Activated B cell treated with CpG ODN at 0.5 μM for 24 hours (primary cell): ENCODE measurements at places on chromosomes 7 and 10. TPM values are rescaled to one million over a fixed set of nuclear protein-coding genes. Genes with fewer than 3 reads are reported as not detected.

Gene C10orf67
- not detected in 2 replicates for total RNA-seq

Gene HOXA4
- total RNA-seq: 0.17 and 0.40 TPM in 2 replicates

Gene TMEM270
- not detected in 2 replicates for total RNA-seq

DNA sequence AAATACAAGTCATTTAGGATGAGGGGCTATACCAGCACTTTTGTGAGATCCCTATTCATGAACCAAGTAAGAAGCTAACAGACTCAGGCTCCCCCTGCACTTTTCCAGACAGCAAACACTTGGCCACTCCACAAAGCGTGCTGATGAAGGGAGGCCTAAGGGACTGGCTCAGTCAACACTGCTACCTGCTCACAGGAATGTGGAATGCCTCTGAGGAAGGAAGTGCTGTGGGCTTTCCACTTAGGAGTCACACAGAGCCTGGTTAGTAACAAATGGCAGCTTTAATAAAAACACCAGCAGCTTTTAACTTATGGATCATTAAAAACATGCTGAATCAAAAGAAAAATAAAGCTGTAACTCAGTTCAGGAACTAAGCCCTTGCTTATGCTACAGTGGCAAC, 15.0 kb downstream of the UROS start:
- no peak overlapping the region for H3K4me3 ChIP-seq
- H3K4me1 ChIP-seq: no peaks in the 10 kb centered on the region
- H3K36me3 ChIP-seq: peaks cover 60% of the 10 kb centered on the region
- no peak for DNase-seq
- H3K27ac ChIP-seq: no peak overlapping the region

DNA sequence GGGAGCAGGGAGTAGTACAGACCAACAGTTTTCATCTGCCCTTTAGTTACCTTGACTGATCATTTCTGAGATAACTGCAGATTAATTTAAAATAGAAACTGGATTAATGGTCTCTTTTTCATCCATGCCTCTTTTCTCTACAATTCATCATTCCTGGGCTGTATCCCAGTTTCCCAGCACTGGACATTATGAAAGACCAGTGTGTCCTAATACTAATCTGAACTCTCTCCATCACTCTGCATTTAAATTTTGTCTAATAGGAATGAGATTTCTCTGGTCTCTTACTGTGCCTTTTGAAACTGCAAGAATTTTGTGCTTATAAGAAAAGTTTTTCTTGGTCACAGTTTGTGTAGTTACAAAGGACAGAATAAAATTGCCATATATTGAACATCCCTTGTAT, 12.7 kb downstream of the PLEKHA8 start:
- no peaks in the 10 kb centered on the region for H3K27me3 ChIP-seq
- H3K4me3 ChIP-seq: no peak overlapping the region
- H3K4me1 ChIP-seq: no peaks in the 10 kb centered on the region
- H3K27ac ChIP-seq: no peak overlapping the region

DNA sequence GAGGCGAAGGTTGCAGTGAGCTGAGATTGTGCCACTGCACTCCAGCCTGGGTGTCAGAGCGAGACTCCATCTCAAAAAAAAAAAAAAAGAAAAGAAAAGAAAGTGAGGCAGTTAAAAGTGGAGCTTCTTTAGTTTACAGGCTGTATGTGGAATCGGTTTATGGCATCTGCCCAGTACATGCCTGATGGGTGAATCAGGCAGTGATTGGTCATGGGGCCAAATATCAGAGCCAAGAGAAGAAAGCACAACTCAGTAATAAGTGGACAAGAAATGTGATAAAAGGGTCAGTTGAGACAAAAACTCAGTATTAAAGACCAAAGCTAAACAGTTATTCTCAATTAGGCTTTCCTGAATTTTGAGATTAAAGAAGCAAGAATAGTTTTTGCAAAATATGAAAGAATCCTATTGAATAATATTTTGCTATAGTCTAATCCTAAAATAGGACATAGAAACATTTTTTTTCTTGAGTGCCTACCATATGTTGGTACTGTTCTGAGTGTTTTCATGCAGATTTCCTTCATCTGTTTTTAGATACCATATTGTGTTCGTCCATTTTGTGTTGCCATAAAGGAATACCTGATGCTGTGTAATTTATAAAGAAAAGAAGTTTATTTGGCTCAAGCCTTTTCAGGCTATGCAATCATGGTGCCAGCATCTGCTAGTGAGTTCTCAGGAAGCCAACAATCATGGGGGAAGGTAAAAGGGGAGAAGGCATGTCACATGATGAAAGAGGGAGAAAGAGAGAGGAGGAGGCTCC, 14.4 kb downstream of the CDC14C start:
- H3K4me3 ChIP-seq: no peak overlapping the region
- H3K27ac ChIP-seq: no peak overlapping the region
- no peaks in the 10 kb centered on the region for H3K4me1 ChIP-seq
- H3K36me3 ChIP-seq: no peaks in the 10 kb centered on the region

GRCh38 chr10:70655316-70655715, 17.0 kb upstream of the ADAMTS14 start:
- no peaks in the 10 kb centered on the region for H3K4me1 ChIP-seq
- no peaks in the 10 kb centered on the region for H3K36me3 ChIP-seq
- no peak overlapping the region for H3K27ac ChIP-seq
- H3K27me3 ChIP-seq: peaks cover 8% of the 10 kb centered on the region
- DNase-seq: no peak

DNA sequence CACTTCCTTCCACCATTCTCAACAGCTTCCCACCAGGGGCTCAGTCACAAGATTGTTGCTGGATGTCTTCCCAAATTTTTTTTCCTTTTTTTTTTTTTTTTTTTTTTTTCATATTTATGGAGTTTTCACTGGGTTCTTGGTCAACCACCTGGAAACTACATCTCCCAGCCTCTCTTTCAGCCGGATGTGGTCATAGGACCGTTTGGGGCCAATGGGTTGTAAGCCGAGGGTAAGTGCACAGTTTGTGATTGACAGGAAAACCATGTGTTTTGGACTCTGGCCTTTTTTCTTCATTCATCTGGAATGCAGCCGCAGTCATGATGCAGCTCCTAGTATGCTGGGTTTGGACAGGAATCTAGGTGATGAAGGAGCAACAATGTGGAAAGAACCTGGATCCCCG, 337.1 kb upstream of the FOXK1 start:
- H3K36me3 ChIP-seq: no peaks in the 10 kb centered on the region
- DNase-seq: no peak
- H3K4me3 ChIP-seq: no peak overlapping the region
- H3K27me3 ChIP-seq: no peaks in the 10 kb centered on the region
- no peaks in the 10 kb centered on the region for H3K4me1 ChIP-seq

- H3K4me3 ChIP-seq: no peak overlapping the region
- no peak for DNase-seq
- peaks cover 23% of the 10 kb centered on the region for H3K4me1 ChIP-seq
- H3K36me3 ChIP-seq: no peaks in the 10 kb centered on the region
- H3K27me3 ChIP-seq: peaks cover 2% of the 10 kb centered on the region
Measured at GRCh38 chr7:118039963-118040489, 143.9 kb upstream of the LSM8 start.

DNA sequence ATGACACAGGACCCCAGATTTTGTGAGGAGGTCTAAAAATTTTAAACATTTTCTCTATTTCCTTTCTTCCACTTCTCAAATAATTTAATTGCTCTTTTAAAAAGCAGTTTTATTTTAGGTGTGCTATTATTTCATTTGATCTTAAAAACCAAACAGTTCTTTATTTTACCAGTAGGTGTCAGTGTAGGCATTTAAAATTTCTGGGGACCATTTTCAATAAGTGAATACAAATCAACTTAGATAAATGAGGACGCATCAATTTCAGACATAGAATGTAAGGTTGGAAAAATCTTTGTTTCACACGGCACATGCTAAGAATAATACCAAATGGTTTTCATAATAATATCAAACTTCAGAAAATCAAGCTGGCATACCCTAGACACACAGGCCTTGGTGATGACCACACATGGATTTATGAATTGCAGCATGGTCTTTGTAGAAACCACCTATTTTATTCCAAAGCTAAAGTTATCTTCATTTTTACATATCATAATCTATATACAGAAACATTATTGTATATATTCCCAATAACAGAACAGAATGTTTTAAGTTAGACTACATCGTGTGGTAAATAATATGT, 127.6 kb upstream of the SLC26A5 start:
- H3K36me3 ChIP-seq: no peaks in the 10 kb centered on the region
- H3K27me3 ChIP-seq: peaks cover 11% of the 10 kb centered on the region
- no peak overlapping the region for H3K4me3 ChIP-seq

- no peaks in the 10 kb centered on the region for H3K27me3 ChIP-seq
- H3K27ac ChIP-seq: no peak overlapping the region
- peaks cover 8% of the 10 kb centered on the region for H3K36me3 ChIP-seq
- no peak overlapping the region for H3K4me3 ChIP-seq
- H3K4me1 ChIP-seq: peaks cover 22% of the 10 kb centered on the region
- no peak for DNase-seq
Measured at GRCh38 chr7:41869596-41869995, 166.7 kb upstream of the INHBA start.

- no peak overlapping the region for H3K27ac ChIP-seq
- H3K4me3 ChIP-seq: no peak overlapping the region
- no peak for DNase-seq
- no peaks in the 10 kb centered on the region for H3K36me3 ChIP-seq
Measured at GRCh38 chr7:22931011-22931410, 82.9 kb downstream of the HYCC1 start.

DNA sequence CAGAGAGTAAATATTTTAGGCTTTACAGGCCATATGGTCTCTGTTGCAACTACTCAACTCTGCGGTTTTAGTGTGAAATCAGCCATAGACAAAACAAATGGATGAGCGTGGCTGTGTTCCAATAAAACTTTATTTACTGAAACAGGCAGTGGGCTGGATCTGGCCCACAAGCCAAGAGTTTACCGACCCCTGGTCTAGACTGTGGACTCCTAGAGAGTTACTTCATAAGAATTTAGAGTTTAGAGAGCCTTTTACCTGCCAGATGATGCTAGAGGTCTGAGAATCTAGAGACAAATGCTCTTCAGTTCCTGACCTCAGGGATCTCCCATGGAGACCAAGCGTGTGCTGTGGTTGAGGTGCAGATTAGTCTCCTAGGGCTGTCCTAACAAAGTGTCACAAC, 174.8 kb downstream of the PTEN start:
- no peak overlapping the region for H3K4me3 ChIP-seq
- no peak overlapping the region for H3K27ac ChIP-seq
- no peaks in the 10 kb centered on the region for H3K27me3 ChIP-seq

- H3K27me3 ChIP-seq: no peaks in the 10 kb centered on the region
- H3K27ac ChIP-seq: peak overlapping the region; percentile 42
- no peak overlapping the region for H3K4me3 ChIP-seq
- no peak for DNase-seq
Measured at GRCh38 chr10:72126184-72126871, 38.0 kb upstream of the SPOCK2 start.

GRCh38 chr7:23470330-23471105, at the start of gene IGF2BP3:
IGF2BP3 (minus strand) TSS chr7:23470491; CDS start chr7:23470110, 381 bp downstream.
- peak; percentile 34 for DNase-seq
- peaks cover 52% of the 10 kb centered on the region for H3K4me1 ChIP-seq
- H3K27me3 ChIP-seq: peaks cover 55% of the 10 kb centered on the region
- H3K36me3 ChIP-seq: no peaks in the 10 kb centered on the region
- H3K4me3 ChIP-seq: peak within 1 kb of the TSS; percentile 88

GRCh38 chr7:55036950-55037736, 18.3 kb downstream of the EGFR start:
- DNase-seq: no peak
- no peak overlapping the region for H3K27ac ChIP-seq
- peaks cover 15% of the 10 kb centered on the region for H3K27me3 ChIP-seq
- no peak overlapping the region for H3K4me3 ChIP-seq
- H3K36me3 ChIP-seq: no peaks in the 10 kb centered on the region

- no peak for DNase-seq
- no peak overlapping the region for H3K4me3 ChIP-seq
- H3K4me1 ChIP-seq: no peaks in the 10 kb centered on the region
Measured at GRCh38 chr7:147829016-147829415, 761.5 kb upstream of the C7orf33 start.

DNA sequence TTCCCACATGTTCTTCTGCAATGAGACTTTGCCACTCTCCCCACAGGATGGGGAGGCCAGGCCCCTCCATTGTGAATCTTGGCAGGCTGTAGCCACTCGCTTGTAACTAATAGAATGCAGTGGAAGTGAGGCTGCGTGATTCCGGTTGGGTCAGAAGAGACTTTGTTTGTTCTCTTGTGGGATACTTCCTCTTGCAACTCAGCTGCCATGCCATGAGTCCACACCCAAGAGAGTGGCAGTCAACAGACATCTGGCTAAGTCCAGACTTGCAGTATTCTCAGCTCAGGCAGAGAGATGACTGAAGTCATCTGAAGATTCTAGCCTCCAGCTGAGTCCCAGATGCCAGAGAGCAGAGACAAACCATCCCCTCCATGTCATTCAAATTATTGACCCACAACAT, 153.4 kb upstream of the GDF10 start:
- H3K36me3 ChIP-seq: no peaks in the 10 kb centered on the region
- H3K4me3 ChIP-seq: no peak overlapping the region
- no peaks in the 10 kb centered on the region for H3K4me1 ChIP-seq
- no peak overlapping the region for H3K27ac ChIP-seq
- peaks cover 6% of the 10 kb centered on the region for H3K27me3 ChIP-seq
- no peak for DNase-seq

- no peak overlapping the region for H3K27ac ChIP-seq
- H3K4me1 ChIP-seq: peaks cover 2% of the 10 kb centered on the region
- no peak overlapping the region for H3K4me3 ChIP-seq
- no peaks in the 10 kb centered on the region for H3K27me3 ChIP-seq
- H3K36me3 ChIP-seq: peaks cover 60% of the 10 kb centered on the region
Measured at GRCh38 chr10:96565774-96566173, 21.0 kb downstream of the TM9SF3 start.

DNA sequence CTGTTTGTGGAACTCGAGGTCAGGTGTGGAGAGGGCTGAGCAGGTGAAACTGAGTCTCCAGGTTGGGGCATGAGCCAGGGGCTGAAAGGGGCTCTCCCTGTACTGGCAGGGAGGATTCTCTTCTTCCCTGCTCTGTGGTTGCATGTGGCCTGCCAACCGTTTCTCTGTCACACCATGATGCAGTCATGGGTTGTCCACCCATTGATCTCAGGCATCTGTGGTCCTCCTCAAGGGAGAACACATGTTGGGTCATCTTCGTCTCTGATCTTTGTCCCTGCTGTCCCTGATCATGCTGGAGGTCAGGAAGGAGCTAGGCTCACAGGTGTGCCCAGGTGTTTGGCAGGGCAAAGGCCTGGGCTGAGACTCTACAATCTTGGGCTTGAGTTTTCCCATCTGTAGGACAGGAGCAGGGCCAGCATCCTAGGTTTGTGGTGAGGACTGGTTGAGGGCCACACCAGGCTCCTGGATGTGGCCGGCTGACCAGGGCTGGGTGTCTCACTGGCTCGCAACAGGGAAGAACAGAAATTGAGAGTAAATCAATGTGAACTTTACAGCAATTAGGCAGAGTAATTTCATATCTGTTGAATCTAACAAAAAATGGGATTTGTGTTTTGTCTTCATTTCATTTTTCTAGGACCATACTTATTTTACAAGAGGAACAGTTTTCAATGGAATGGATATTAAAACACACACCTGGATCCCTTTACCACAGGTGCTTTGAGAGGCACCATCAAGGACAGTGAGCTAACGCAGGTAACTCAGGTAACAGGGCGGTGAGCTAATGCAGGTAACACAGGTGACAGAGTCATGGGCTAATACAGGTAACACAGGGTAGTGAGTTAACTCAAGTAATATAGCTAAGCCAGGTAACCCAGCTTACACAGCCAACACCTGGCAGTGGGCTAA, 58.5 kb upstream of the IGFBP3 start:
- H3K4me1 ChIP-seq: no peaks in the 10 kb centered on the region
- no peak for DNase-seq
- H3K36me3 ChIP-seq: no peaks in the 10 kb centered on the region
- no peaks in the 10 kb centered on the region for H3K27me3 ChIP-seq
